Activated CD4-positive, alpha-beta T cell treated with anti-CD3 and anti-CD28 coated beads, Interleukin-2, amount 10 ng/mL, durations not matched to agents 7 days and 5 days (primary cell): ENCODE measurements at places on chromosomes 16 and 17. TPM values are rescaled to one million over a fixed set of nuclear protein-coding genes. Genes with fewer than 3 reads are reported as not detected.

GRCh38 chr17:80393961-80394360, 21.0 kb upstream of the ENDOV start:
- H3K4me1 ChIP-seq = peaks cover 11% of the 10 kb centered on the region
- no peak overlapping the region for H3K27ac ChIP-seq
- no peak for DNase-seq

GRCh38 chr17:61904094-61904710, 23.6 kb downstream of the INTS2 start:
- peak overlapping the region; percentile 34 for H3K4me3 ChIP-seq
- no peaks in the 10 kb centered on the region for H3K27me3 ChIP-seq
- H3K36me3 ChIP-seq = peaks cover 43% of the 10 kb centered on the region
- peak overlapping the region; percentile 89 for H3K27ac ChIP-seq
- H3K4me1 ChIP-seq = peaks cover 2% of the 10 kb centered on the region

DNA sequence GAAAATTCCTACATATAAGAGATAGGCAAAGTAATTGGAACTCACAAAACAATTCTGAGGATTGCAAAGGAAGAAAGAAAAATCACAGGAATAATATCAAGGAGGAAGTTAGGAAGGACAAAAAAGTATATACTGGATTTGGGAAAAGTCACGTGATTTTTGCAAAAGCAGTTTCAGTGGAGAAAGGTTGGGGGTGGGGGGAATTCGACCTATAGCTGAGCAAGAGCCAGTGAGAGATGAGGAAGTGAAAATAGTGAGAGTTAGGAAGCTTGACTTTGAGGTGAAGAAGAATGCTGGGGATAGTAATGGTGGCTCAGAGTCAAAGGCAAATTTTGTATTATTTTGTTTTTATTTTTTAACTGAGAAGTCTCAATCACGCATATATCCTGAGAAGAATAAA, 438.0 kb upstream of the PMFBP1 start:
- H3K27me3 ChIP-seq = no peaks in the 10 kb centered on the region
- no peaks in the 10 kb centered on the region for H3K4me1 ChIP-seq
- no peaks in the 10 kb centered on the region for H3K36me3 ChIP-seq
- no peak for DNase-seq

DNA sequence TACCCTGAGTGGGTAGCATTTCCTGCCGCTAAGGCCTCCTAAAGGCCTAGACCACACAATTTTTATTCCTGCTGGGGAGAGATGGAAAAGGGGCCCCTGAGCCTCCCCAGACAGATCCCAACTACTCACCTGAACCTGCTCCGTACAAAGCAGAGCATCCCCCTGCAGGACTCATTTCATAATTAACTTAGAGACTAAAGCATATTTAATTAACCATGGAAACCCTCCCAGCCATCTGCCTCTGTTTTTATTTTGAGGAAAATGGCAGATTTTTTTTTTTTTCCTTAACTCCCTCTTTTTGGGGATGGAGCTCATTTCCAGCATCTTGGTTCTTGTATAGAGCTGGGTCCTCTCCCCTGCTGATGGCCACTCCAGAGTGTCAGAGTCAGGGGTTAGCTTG, 96.5 kb upstream of the CRHR1 start:
- no peak overlapping the region for H3K4me3 ChIP-seq
- no peaks in the 10 kb centered on the region for H3K36me3 ChIP-seq
- no peak for DNase-seq
- peaks cover 29% of the 10 kb centered on the region for H3K27me3 ChIP-seq
- no peaks in the 10 kb centered on the region for H3K4me1 ChIP-seq

DNA sequence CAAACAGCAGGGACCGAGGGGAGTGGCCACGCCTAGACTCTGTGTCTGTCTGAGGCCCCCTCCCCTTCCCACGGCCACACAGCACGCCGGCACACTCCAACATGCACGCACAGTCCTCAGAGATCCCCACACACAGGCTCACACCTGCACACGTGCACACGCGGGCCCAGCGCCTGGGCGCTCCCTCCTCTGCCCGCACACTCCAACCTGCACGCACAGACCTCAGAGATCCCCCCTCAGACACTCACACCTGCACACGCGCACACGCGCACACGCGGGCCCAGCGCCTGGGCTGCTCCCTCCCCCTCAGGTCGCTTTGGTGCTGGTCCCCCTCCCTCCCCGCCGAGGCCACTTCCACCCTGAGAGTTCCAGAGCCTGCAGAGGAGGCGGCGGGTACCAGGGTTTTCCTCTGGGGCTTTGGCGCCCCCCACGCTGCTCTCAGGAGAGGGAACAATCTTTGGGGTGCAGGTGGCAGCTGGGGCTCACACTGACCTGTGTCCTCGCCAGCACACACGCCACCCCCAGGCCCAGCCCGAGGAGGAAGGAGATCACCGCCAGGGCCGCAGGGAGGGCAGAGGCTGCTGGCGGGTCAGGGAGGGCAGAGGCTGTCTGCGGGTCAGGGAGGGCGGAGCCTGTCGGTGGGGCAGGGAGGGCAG, 1.6 kb downstream of the CD7 start:
- no peaks in the 10 kb centered on the region for H3K27me3 ChIP-seq
- H3K36me3 ChIP-seq = peaks cover 19% of the 10 kb centered on the region
- no peak overlapping the region for H3K4me3 ChIP-seq
- H3K27ac ChIP-seq = peak overlapping the region; percentile 87

The SECTM1 gene
- total RNA-seq = 16.4 TPM

DNA sequence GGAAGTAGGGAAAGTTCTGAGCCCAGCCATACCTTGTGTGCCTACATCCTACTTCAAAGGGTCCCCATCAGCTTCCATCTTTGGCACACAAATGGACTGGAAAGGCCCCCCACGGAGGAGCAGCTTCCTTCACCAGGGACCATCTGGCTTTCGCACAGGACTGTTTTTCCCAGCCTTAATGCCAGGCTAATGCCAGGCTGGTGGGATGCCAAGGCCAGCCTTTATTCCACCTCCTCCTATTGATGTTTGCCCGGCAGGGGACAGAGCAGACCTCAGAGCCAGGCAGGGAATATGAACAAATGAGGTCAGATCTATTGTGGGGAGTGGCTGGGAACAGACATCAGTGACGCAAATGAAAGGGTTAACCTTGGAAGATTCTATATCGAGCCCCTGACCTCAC, 5.7 kb downstream of the GPR179 start:
- H3K4me3 ChIP-seq = no peak overlapping the region
- no peak for DNase-seq
- H3K4me1 ChIP-seq = no peaks in the 10 kb centered on the region
- H3K27me3 ChIP-seq = peaks cover 2% of the 10 kb centered on the region
- no peaks in the 10 kb centered on the region for H3K36me3 ChIP-seq
- no peak overlapping the region for H3K27ac ChIP-seq
